ENCODE measurements at places on chromosomes 2 and 18.

- no peak for DNase-seq
Measured at GRCh38 chr2:10211844-10212422, 89.4 kb downstream of the RRM2 start.

GRCh38 chr2:61470122-61470951, 550 bp downstream of the USP34 start:
- no peak for DNase-seq

- DNase-seq = no peak
Measured at GRCh38 chr2:165660361-165660760, 133.7 kb downstream of the GALNT3 start.

GRCh38 chr2:220626603-220627002, 945.5 kb downstream of the EPHA4 start:
- DNase-seq = no peak

DNA sequence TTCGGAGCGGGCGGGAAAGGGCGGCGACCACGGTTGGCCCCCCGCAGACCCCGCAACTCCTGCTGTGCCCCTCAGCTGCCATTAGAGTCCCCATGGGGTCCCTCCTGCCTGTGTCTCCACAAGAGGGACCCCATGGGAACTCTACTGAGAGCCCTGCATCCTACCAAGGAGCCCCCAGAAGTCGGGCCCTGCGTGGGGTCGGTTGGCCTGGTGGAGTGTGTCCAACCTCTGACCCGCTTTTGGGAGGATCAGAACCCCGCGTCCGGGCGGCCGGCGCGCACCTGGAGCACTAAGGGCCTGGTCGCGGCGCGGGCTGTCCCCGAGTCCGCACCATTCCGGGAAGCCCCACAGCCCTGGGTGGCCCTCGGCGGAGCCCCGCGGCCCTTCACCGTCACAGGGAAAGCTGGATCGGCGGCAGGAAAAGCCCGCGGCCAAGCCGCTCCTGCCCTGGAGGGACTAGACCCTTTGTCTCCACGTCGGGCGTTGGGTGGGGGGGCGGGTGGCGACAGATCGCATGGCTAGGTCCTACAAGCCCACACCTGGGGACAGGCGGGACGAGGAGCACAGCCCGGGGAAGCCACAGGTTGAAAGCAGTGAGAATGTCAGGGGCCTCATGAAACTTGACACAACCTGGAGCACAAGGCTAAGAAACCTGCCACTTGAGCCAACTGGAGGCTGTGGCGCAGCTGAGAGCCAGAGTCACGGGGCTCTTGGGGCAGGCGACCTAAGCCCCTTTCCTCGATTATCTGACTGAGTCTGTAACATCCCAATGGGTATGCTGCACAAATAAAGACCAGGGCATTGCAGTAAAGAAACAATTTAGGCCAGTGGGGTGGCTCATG, 11.2 kb upstream of the CXXC1 start:
- DNase-seq = no peak

- DNase-seq = no peak
Measured at GRCh38 chr2:126882736-126883665, 15.7 kb upstream of the TEX51 start.

DNA sequence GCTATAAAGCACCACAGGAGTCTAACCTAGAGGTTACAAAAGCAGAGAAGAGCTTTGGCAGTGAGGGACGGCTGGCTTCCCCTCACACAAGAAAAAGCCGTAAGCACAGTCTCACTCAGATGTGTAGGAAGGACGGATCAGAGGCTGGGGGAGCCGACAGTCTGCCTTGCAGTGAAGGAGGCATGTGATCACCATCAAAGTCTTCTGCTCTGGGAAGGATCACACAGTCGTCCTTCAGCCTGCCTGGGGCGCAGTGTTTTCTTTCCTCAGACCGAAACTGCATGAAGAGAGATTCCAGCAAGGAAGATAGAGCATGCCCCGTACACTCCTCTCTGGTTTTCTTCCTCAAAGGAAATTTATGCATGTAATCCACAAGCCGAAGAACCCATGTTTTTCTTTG, 24.1 kb downstream of the GATA6 start:
- DNase-seq = peak; percentile 86

DNA sequence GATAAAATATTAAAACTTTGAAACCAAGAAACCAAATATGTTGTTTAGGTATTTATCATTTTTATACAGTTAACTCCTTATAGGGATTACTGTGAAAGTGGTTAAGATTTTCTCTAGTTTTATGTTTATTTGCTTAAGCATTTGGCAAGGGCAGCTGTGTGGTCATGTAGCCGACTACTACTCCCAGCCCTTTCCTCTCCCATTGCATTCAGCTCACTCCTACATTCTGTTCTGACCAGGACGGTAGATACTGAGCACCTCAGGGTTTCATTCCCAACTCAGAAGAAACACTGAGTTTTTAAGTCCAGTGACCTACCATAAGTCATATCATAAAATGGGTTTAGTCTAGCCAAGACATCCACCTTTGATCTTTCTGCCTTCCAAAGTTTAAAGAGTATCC, 19.8 kb downstream of the FZD5 start:
- no peak for DNase-seq

DNA sequence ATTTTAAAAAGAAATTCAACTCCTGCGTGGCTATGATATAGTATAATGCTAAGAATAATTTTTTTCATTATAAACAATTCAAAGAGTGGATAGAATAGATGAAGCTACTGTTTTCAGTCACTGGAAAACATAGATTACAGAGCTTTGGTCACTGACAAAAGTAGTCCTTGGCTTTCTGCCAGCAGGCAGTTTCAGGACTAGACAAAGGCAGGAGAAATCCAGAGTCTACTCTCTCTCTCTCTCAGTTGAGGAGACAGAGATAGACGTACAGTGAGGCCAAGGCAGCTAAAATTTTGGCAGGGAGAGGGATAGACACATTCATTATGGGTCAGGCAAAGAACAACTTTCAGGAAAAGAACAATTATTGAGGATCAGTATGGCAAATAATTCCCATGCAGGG, 491.4 kb upstream of the CRIM1 start:
- no peak for DNase-seq

DNA sequence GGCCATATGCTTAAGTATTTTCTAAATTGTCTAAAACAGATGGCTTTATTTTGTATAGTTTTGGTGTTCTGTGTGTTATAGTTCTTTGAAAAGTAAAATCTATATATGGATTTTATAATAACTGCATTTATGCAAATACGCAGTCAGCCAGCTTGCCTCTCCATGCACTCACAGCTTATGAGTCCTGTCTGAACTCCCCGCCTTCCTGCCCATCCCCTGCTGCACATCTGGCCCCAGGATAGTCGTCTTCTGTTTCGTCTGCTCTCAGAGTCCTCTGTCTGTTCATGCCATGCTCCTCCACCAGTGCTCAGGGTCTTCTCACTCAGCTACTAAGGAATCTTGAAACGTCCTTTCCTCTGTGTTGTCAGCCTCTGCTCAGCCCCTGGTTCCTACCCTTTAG, 28.2 kb upstream of the ANKRD62 start:
- no peak for DNase-seq

- no peak for DNase-seq
Measured at GRCh38 chr2:100782380-100782878, 37.5 kb upstream of the NPAS2 start.

GRCh38 chr2:15177103-15177502, 384.0 kb downstream of the NBAS start:
- DNase-seq = peak; percentile 89

DNA sequence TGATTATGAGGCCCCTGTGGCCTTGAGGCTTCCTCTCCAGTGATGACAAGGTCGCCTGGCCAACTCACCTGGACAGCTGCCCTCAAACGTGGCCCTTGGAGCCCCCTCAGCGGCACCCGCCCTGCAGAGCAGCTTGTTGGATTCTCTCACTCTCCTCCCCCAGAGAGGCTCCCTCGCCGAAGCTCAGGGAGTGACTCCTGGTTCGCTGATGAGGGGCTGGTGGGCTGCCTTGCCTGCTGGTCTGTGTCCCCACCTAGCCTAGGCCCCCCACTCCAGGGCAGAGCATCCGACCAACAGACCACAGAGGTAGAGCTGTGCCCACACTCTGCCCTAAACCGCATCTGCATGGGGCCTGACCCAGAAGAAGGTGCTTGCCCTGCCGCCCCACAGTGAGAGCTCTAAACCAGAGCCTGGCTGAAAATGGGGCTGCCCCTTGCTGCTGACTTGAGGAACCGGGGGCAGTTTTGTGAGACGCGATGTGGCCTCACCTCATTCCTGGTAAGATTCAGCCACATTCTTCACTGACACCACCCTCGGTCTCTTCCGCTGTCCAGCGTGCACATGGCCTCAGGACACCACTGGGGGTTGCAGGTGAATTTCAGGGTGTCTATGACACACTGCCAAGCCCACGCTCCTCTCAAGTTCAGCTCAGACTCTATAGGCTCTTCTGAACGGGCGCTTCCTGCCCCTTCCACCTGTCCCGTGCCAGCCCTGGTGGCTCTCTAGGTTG, 131.6 kb downstream of the CABLES1 start:
- no peak for DNase-seq

DNA sequence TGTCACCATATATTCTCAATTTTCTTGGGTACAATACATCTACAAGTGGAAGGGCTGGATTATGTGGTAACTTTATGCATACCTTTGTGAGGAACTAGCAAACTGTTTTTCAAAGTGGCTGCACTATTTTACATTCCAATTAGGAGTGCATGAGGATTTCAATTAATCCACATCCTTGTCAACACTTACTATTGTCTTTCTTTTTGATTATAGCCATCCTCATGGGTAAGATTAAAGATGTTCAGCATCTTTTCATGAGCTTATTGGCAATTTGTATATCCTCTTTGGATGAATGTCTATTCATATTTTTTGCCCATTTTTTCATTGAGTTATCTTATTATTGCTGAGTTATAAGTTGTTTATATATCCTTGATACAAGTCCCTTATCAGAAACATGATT, 73.7 kb downstream of the ZRANB3 start:
- DNase-seq = no peak

DNA sequence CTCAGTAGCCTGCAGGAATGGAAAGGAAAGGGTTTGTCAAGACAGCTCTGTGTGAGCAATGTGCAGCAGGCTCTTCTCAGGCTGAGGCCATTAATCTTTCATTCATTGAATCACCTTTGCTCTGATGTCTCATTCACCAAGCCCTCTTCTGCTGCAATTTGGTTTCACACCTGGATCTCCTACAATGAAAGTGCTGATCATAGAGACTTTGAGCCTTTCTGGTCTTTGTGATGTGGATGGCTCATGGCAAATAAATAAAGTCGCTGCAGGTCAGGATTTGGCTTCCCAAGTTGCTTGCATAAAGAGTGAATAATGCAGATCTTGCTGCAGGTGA, 95.8 kb upstream of the SPRED2 start:
- no peak for DNase-seq

GRCh38 chr2:213846856-213847255, 562.6 kb downstream of the SPAG16 start:
- no peak for DNase-seq

DNA sequence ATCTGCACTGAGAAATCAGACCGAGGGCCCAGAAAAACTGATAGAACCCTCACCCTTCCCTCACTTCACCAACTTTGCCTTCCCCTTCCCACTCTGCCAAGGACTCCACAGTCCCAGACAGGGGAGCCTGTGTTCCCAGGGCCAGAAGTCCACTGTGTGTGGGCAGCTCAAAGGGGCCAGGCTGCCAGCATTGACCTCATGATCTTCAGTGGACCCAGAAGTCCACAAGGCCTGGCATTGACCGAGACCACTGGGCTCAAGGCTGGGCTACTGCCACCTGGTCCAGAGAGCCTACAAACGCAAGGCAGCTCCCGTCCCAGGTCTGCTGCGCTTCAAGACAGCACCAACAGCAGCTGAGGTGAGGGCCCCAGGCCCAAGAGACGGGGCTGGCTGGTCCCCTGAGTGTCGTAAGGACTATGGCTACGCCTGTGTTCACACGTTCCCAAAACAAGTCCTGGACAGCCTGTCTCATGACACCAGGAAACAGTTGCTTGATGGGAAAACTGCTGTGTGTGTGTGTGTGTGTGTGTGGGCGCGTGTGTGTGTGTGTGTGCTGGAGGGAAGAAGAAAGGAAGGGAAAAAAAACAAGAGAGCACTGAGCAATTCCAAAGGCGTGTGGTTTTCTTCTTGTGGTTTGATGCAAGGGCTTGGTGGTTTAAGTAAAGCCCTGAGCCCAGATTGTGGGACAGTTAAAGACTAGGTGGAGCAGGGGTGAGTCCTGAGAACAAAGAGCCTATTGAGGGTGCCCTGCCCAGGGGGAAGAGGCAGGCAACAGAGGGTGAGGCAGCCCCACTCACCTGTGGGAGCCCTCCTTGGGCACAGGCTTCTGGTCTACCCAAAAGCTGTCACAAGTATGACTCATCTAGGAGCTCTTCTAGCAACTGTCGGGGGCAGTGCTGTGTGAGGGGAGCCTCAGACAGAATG, 46.6 kb upstream of the ZBTB7C start:
- peak; percentile 99 for DNase-seq

DNA sequence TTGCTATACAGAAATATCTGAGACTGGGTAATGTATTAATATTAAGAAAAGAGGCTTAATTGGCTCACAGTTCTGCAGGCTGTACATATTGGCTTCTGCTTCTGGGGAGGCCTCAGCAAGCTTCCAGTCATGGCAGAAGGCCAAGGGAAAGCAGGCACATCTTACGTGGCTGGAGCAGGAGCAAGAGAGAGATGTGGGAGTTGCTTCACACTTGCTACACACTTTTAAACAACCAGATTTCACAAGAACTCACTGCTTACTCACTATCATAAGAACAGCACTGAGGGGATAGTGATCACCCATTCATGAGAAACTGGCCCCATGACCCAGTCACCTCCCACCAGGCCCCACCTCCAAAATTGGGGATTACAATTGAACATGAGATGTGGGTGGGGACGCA, 50.6 kb downstream of the MAPRE2 start:
- peak; percentile 82 for DNase-seq

GRCh38 chr18:32441533-32441932, 29.1 kb downstream of the GAREM1 start:
- DNase-seq = no peak

DNA sequence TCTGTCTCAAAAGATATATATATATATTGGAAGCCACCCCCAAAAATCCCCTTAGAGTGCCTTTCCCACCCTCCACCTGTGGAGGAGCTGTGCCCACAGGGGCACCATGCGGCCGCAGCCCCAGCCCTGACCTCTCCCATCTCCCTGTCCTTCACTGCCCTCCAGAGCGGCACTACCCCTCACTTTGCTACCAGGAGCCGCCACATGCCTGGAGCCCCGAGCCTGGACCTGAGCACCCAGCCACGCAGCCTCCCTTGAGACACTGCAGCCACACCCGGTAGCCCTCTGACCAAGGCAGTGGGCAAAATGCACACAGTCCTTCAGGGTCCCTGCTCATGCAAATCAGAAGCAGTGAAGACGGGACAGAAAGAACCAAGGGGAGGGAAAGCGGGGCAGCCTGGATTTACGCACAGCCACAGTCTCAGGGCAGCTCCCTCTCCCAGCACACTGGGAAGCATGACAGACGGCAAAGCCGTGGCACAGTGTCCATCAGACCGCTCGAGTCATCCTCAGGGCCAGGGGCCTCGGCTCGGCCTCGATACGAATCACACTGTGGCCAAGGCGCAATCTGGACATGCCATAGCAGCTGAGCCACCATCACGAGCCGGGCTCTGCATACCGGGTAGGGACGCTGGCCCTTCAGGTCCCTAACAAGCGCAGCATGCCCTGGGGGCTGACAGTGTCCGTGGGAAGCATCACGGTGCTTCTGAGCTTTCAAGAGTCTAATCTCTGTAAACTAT, 10.1 kb downstream of the HDAC4 start:
- no peak for DNase-seq

- DNase-seq = no peak
Measured at GRCh38 chr2:1563084-1563857, 150.0 kb downstream of the TPO start.
